ENCODE measurements at places on chromosomes 1 and 21.

- H3K36me3 ChIP-seq = peaks cover 61% of the 10 kb centered on the region
- H3K4me3 ChIP-seq = no peak overlapping the region
- no peaks in the 10 kb centered on the region for H3K4me1 ChIP-seq
- H3K27me3 ChIP-seq = no peaks in the 10 kb centered on the region
- H3K27ac ChIP-seq = no peak overlapping the region
- DNase-seq = no peak
These were observed 34.7 kb downstream of the NIPAL3 start for GRCh38 chr1:24450316-24450715.

DNA sequence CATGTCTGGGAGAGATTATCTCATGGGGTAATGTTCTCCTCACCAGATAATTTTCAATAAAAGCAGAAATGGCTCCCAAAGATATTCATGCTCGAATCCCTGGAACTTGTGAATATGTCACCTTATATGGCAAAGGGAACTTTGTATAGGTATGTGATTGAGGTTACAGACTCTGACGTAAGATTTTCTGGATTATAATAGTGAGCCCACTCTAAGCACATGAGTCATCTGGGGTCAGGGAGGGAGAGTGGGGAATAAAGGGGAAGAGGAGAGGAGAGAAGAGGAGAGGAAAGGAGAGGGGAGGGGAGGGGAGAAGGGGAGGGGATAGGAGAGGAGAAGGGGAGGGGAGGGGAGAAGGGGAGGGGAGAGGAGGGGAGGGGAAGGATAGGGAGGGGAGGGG lies 1193.9 kb downstream of the PLA2G4A start:
- no peak overlapping the region for H3K27ac ChIP-seq
- H3K27me3 ChIP-seq = no peaks in the 10 kb centered on the region
- no peaks in the 10 kb centered on the region for H3K36me3 ChIP-seq
- no peaks in the 10 kb centered on the region for H3K4me1 ChIP-seq
- no peak for DNase-seq

GRCh38 chr1:247494767-247495166 lies 36.9 kb upstream of the OR2B11 start:
- no peak for DNase-seq
- no peak overlapping the region for H3K4me3 ChIP-seq
- H3K36me3 ChIP-seq = no peaks in the 10 kb centered on the region
- peaks cover 25% of the 10 kb centered on the region for H3K27me3 ChIP-seq
- H3K27ac ChIP-seq = no peak overlapping the region

- DNase-seq = no peak
- no peaks in the 10 kb centered on the region for H3K27me3 ChIP-seq
- H3K4me1 ChIP-seq = peaks cover 43% of the 10 kb centered on the region
- H3K36me3 ChIP-seq = no peaks in the 10 kb centered on the region
- no peak overlapping the region for H3K27ac ChIP-seq
These were observed 2.5 kb downstream of the MEX3A start for GRCh38 chr1:156079762-156080161.

DNA sequence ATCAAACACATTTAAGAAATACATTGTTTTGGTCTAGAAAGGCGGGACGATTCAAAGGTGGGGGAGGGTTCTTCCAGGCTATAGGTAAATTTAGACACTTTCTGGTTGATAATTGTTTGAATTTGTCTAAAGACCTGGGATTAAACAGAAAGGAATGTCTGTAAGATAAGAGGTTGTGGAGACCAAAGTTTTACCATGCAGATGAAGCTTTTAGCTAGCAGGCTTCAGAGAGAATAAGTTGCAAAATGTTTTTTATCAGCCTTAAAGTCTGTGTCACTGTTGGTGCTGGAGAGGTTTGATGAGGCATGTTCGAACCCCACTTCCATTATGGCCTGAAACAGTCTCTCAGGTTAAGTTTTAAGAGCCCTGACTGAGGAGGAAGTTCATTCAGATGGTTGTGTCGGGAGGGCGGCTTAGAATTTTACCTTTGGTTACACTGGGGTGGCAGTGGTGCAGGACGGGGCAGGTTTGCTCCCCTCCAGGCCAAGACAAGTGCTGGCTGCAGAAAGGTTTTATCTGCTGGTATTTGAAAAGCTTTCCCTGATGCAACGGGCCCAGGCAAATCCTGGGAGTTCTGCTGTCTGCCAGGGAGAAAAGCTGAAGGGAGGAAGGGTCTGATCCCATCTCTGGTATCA lies 16.0 kb upstream of the SLC2A5 start:
- peaks cover 19% of the 10 kb centered on the region for H3K4me1 ChIP-seq
- DNase-seq = no peak

DNA sequence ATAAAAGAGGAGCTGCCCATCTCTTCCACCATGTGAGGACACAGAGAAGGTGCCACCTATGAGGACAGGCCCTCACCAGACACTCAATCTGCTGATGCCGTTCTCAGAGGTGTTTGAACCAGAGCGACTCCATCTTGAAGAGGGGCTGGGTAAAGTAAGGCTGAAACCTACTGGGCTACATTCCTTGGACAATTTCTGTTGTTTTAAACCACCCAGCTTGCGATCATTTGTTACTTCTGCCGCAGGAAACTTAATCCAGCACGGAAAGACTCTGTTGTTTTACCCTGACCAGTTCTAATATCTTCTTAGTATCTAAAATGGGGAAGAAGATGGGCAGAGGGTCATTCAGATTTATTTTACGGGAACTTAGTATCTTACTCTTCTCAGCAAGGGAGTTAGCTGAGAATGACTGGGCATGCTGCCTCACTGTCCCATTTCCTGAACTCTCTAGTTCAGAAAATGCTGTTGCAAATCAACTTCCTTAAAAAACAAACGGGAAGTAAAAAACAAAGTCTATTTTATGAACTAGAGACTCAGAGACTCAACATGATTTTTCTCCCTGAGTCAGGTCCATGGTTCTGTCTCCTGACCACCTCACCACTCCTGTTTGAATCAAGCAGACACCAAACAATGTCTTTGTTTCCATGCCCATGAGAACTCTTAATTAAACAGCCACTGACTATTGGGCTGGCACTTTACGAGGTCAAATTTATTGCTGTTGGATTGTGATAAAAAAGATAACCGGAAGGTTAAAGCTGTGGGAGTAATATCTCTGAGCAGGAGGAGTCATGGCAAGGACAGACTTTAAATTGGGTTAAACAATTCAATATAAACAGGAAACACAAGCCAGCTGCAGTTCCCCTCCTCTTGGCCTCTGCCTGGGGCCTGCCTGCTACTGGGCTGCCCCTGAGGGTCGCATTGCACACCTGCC lies 23.8 kb upstream of the IFNAR1 start:
- H3K27ac ChIP-seq = peak overlapping the region; percentile 89
- H3K27me3 ChIP-seq = no peaks in the 10 kb centered on the region
- no peak overlapping the region for H3K4me3 ChIP-seq

- H3K27me3 ChIP-seq = no peaks in the 10 kb centered on the region
- no peak overlapping the region for H3K27ac ChIP-seq
- no peaks in the 10 kb centered on the region for H3K4me1 ChIP-seq
- no peak overlapping the region for H3K4me3 ChIP-seq
- no peaks in the 10 kb centered on the region for H3K36me3 ChIP-seq
- no peak for DNase-seq
These were observed 225.7 kb upstream of the AJAP1 start for GRCh38 chr1:4428711-4429110.

DNA sequence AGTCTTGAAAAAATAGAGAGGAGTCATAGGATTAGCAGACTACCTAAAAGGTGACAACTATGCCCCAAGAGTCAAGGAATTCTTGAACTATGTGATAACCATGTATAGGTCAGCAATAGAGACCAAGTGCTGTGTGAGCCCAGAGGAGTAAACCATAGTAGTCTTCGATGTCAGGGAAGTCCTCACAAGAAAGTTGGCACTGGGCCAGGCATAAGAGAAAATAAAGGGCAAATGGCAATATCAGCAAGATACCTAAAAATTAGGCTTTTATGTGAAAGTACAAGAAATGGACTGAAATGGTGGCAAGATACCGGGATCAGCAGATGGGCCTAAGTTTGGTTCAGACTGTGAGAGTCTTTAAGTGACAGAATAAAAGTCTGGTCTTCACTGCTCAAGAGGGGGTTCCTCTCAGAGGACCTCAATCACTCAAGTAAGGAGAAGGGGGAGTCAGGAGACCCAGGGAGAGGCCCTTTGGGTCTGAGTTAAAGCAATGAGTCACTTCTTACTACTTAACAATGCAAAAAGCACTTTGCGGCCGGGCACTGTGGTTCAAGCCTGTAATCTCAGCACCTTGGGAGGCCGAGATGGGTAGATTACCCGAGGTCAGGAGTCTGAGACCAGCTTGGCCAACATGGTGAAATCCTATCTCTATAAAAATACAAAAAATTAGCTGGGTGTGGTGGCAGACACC lies 95.0 kb downstream of the TEX35 start:
- DNase-seq = no peak
- H3K36me3 ChIP-seq = no peaks in the 10 kb centered on the region
- peaks cover 9% of the 10 kb centered on the region for H3K4me1 ChIP-seq
- H3K4me3 ChIP-seq = no peak overlapping the region
- no peak overlapping the region for H3K27ac ChIP-seq

GRCh38 chr1:13549521-13549920 lies 34.1 kb upstream of the PDPN start:
- H3K36me3 ChIP-seq = no peaks in the 10 kb centered on the region
- no peaks in the 10 kb centered on the region for H3K4me1 ChIP-seq
- DNase-seq = no peak
- no peaks in the 10 kb centered on the region for H3K27me3 ChIP-seq
- H3K4me3 ChIP-seq = no peak overlapping the region

DNA sequence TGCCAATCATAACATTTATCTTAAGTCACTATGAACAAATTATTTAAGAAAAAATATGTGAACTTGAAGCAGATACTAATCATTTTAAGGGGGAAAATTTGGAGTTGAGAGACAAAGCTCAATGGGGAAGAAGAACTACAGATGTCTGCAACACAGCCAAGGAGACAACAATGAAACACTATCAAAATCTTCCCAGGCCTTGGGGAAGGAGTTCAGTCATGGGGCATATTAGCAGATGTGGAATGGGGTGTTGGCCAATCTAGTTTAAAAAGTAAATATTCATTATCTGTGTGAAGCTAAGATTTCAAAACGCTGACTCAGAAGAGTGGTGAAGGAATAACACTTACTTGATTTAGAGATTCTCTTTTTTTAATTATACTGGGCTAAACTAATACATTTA lies 671.6 kb upstream of the ZP4 start:
- H3K27ac ChIP-seq = no peak overlapping the region
- no peak overlapping the region for H3K4me3 ChIP-seq
- DNase-seq = no peak
- no peaks in the 10 kb centered on the region for H3K36me3 ChIP-seq
- no peaks in the 10 kb centered on the region for H3K4me1 ChIP-seq

- H3K27ac ChIP-seq = no peak overlapping the region
- no peaks in the 10 kb centered on the region for H3K36me3 ChIP-seq
- no peaks in the 10 kb centered on the region for H3K4me1 ChIP-seq
- no peaks in the 10 kb centered on the region for H3K27me3 ChIP-seq
- DNase-seq = no peak
These were observed 333.6 kb upstream of the RUNX1 start for GRCh38 chr21:35382696-35383095.

- H3K4me1 ChIP-seq = peaks cover 13% of the 10 kb centered on the region
- H3K36me3 ChIP-seq = no peaks in the 10 kb centered on the region
- H3K4me3 ChIP-seq = no peak overlapping the region
- DNase-seq = no peak
- no peak overlapping the region for H3K27ac ChIP-seq
These were observed 5.6 kb downstream of the MORN1 start for GRCh38 chr1:2385606-2386280.

DNA sequence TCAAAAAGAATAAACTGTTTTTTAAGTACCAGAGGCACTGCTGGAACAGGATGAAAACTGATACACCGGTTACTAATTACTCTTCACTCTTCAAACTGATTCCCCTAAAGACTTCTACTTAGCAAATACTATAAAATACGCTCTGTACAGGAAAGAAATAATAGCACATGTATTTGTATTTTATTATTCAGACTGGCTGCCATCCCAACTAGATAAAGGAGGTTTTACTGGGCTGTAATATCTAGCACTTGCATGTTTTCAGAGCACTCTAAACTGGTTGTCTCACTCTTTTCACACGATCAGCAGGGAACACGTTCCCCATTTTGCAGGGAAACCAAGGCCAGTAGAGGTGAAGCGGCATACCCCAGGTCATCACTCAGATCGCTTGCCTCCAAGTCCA lies 9.2 kb downstream of the SMIM12 start:
- no peak overlapping the region for H3K4me3 ChIP-seq
- no peak for DNase-seq
- peaks cover 54% of the 10 kb centered on the region for H3K36me3 ChIP-seq
- no peaks in the 10 kb centered on the region for H3K27me3 ChIP-seq

- peaks cover 25% of the 10 kb centered on the region for H3K4me1 ChIP-seq
- peaks cover 49% of the 10 kb centered on the region for H3K36me3 ChIP-seq
- H3K27me3 ChIP-seq = no peaks in the 10 kb centered on the region
- DNase-seq = no peak
- no peak overlapping the region for H3K27ac ChIP-seq
These were observed 58.7 kb upstream of the KIAA1614 start for GRCh38 chr1:180854001-180854400.

DNA sequence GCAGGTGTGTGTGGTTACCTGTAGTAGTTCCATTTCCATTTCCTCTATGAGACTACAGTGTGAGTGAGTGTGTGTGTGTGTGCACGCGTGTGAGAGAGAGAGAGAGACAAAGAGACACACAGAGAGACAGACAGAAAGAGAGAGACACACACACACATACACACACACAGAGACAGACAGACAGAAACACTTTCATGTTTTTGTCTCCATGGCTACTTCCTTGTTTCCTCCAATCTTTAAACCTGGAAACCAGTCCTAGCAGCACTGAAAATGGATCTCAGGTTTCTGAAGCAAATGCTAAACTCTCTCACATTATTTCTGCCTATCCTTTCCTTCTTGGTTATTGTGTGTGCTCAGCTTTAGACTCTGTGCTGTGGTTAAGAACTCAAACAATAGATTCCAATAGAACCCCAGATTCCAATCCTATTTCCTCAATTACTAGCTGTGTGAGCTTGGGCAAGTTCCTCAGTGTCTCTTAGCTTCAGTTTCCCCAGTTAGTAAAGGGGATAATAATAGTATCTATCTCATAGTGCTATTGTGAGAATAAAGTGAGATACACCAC lies 22.4 kb upstream of the ABCD3 start:
- H3K36me3 ChIP-seq = no peaks in the 10 kb centered on the region
- H3K4me1 ChIP-seq = no peaks in the 10 kb centered on the region
- H3K27me3 ChIP-seq = no peaks in the 10 kb centered on the region

GRCh38 chr1:175073633-175074032 lies 6.0 kb downstream of the TNN start:
- no peak overlapping the region for H3K4me3 ChIP-seq
- H3K27me3 ChIP-seq = no peaks in the 10 kb centered on the region
- H3K4me1 ChIP-seq = peaks cover 10% of the 10 kb centered on the region
- DNase-seq = no peak
- no peak overlapping the region for H3K27ac ChIP-seq

DNA sequence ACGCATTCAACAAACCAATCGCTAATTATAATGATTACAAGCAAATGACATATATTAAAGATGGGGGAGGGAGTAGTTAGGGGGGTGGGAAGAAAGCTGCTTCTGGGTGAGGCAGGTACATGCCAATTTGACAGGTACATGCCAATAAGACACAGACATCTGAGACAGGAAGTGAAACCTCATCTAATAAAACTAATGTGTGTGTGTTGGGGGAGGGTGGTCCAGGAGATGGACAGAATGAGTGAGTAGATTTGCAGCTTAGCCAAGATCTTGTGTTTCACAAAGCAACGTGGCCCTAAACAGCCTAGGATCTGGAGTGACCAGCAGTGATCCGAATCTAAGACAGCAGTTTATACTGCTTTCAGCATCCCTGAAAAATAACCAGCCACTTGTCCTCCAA lies 10.8 kb downstream of the CFAP45 start:
- H3K4me1 ChIP-seq = peaks cover 8% of the 10 kb centered on the region
- no peak overlapping the region for H3K4me3 ChIP-seq
- H3K27me3 ChIP-seq = no peaks in the 10 kb centered on the region
